ENCODE measurements at places on chromosomes 3 and 15. TPM values are rescaled to one million over a fixed set of nuclear protein-coding genes. Genes with fewer than 3 reads are reported as not detected.

DNA sequence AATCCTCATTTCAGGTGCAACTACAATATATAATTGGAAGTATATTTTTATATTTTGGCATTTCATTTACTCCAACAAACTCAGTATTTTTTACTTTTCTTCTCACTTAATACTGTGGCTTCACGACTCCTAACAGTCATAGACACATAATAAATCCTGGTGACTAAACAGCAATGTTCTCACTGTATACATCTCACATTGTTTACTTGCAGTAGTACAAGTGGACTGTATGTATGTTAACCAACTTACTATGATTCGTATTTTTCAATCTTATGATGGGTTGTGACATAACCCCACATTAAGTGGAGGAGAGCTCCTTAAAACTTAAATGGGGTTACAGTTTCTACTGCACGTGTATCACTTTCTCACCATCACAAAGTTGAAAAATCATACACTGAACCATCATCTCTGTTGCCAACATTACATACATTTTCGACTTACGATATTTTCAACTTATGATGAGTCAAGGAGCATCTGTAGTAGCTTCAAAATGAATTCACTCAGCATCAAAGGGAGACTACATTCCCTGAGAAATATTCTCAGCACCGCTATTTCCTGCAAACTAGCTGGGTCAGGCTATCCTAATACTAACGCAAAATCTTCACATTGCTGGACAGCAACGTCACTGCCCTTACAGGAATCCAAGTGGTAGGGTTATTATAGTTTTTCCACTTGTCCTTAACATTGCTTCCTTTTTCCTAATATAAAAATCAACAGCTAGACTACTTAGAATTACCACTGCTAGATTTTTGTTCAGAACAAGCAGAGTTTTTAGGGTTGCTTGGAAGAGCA, 7.3 kb downstream of the ADAM10 start:
- no peak for DNase-seq

- no peak for DNase-seq
Observed at GRCh38 chr3:37819591-37819990, 42.1 kb upstream of the CTDSPL start.

- no peak for DNase-seq
Observed at GRCh38 chr3:151918253-151919029, 45.0 kb downstream of the SUCNR1 start.

GRCh38 chr3:169999433-169999832, 32.8 kb downstream of the SEC62 start:
- no peak for DNase-seq

- DNase-seq: no peak
Observed at GRCh38 chr3:29454161-29454611, 173.3 kb downstream of the RBMS3 start.

GRCh38 chr3:148079370-148079769, 618.3 kb upstream of the AGTR1 start:
- no peak for DNase-seq

DNA sequence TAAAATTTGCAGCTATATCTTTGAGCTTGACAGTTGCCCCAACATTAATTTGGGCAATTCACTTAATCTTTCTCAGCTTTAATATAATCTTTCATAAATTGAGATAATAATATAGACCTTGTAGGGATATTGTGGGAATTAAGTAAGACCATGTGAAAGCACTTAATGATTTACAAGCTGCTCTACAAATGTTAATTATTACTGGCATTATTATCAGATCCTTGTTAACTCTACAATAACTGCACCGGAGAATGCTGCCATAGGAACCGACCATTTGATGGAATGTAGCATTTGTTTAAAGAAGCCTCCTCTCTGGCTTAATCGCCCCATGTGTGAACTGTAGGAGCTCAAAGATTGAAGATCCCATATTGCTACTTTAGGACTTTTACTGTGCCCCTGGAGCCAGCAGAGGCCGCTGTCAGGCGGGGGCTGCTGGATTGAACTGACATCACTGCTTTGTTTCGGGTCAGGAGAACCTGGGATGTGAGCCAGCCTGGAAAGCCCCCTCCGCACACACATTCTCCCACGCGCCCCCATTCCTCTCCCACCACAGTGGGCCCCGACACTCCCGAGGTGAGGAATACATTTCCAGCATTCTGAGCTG, 154.2 kb upstream of the TNIK start:
- no peak for DNase-seq

- DNase-seq: no peak
Observed at GRCh38 chr3:9703736-9704346, at the start of gene CPNE9. CPNE9 (plus strand) TSS chr3:9703833; CDS start chr3:9703997, 164 bp downstream.

- DNase-seq: no peak
Observed at GRCh38 chr3:96700322-96701315, 113.8 kb upstream of the EPHA6 start.

GRCh38 chr15:51382787-51383186, 41.3 kb downstream of the GLDN start:
- DNase-seq: no peak

DNA sequence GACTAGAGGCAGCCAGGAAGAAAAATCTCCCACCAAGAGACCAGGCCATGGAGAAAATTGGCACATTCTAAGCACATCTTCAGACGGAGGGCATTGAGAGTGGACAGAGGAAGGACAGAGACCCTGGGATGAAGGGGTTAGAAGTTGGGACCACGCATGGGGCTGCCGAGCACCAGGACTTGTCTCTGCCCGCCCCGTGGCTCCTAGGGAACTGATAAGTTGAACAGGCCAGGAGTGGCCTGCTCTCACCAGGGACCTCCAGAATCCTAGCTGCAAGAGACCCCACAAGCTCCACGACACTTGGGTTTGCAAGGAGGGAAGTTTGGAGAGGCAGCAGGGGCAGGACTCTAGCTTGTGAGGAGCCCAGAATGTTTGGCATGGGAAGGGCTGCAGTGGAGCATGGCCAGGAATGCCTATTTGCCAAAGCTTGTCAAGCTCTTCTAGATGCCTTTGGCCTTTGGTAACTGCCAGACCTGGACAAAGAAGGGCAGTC, 355.1 kb downstream of the NSUN3 start:
- DNase-seq: no peak

- DNase-seq: no peak
Observed at GRCh38 chr3:19901918-19902317, 32.1 kb downstream of the EFHB start.

DNA sequence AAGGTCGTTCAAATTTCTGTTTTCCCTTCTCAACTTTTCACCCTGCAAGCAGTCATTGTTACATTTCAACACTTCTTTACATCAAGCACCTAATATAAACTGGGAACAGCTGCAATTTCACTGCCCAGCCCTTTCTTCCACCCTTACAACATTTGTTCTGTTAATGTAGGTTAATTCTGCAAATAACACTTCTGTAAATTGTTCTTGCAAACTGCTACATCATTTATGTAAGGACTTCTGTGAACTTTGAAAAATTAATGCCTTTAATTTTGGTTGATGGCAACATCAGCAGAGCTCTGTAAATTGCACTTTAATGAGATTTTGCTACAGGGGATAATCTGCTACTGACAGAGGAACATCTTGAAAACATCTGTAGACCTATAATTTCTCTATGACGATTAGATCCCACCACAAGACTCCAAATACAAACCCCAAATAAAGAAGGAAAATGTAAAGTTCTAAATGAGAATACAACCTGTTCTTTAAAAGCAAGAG, 93.5 kb downstream of the ZIC4 start:
- DNase-seq: no peak

- DNase-seq: no peak
Observed at GRCh38 chr3:71524672-71525071, 58.9 kb downstream of the FOXP1 start.

DNA sequence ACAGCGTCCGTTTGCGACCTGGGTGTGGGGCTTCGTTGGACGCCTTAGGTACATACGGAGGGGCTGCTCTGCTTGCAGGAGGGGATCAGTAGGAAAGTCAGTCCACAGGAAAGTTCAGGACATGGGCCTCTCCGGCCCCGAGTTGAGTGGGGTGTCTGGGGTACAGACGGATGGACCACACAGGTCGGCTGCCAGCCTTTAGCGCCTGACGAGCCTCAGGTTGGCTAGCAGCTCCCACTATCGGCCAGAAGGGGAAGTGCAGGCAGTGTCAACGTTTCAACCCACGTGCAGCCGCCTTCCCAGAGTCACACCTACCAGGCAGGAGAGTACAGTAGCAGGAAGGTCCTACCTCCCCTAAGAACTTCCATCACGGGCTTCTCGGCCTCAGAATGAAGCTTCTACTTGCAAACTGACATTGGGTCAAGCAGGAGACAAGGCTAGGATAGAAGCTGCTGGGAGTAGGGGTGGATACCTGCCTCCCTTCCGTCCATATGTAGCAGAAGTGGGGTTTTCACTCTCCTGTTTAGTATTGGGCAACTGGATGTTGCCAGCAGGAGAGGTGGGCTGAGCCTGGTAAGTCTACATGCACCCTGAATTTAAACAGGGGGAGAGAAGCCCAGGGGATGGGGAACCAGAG, 1.8 kb upstream of the SCN5A start:
- no peak for DNase-seq

- DNase-seq: no peak
Observed at GRCh38 chr3:15636028-15636709, 34.6 kb downstream of the BTD start.

GRCh38 chr3:40511031-40511718, 5.3 kb downstream of the ZNF620 start:
- DNase-seq: no peak

DNA sequence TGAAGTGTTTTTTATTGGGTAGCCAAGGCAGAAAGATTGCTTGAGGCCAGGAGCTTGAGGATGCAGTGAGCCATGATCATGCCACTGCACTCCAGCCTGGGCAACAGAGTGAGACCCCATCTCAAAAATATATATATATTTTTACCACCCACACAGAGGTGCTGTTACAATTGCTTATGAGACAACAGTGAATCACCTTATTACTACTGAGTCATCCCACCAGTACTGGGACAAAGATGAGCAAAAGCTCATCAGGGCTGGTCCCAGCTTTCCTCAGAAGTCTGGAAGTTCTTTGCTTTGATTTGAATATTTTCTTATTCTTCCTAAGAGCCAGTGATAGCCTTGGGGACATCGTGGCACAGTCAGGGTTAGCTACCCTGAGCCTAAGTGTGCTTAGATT, 207.7 kb downstream of the SOX2 start:
- no peak for DNase-seq

DNA sequence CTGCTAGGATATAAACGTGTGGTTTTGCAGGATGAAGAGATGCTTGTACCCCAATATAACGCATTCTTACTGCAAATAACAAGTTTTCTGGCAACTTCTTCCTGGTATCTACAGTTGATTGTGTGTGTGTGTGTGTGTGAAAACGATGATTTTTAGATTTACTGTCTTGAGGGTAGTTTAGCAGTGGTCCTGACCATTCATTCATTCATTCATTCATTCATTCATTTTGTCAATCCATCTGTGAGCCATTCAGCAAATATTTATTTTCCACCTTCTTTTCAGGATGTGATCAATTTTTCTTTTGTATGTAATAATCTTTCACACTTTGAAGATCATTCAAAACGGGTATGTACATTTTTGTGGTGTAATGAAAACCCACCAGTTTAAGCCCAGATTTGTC, 250.7 kb downstream of the PTPRG start:
- DNase-seq: no peak

DNA sequence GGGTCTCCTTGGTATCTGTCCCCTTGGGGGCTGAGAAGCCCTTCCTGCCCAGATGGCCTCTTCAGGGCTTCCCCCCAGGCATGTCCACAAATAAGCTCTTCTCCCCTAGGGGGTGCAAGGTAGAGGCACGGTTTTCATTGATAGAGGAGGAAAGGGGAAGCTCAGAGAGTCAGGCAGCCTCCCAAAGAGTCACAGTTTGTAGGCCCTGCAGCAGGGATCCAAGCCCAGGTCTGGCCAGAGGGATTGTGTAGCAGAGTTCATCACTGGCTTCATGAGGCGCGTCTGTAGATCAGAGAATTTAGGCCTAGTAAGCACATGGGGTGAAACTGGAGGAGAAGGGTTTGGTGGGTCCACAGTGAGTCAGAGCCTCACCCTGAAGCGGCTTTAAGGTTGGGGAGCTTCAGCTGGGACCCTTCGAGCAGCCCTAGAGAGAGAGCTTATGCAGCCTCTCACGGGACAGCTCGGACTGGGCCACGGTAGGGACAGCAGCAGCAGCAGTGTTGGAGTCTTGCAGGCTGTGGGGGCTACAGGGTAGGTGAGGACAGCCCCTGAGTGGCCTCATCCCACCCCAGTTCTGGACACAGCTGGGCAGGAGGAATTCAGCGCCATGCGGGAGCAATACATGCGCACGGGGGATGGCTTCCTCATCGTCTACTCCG, 37.5 kb upstream of the ESYT3 start:
- DNase-seq: no peak

GRCh38 chr15:45253330-45253729, 1.3 kb downstream of the SLC28A2 start:
- no peak for DNase-seq

GRCh38 chr3:131285456-131285855, 96.1 kb upstream of the NUDT16 start:
- no peak for DNase-seq

DNA sequence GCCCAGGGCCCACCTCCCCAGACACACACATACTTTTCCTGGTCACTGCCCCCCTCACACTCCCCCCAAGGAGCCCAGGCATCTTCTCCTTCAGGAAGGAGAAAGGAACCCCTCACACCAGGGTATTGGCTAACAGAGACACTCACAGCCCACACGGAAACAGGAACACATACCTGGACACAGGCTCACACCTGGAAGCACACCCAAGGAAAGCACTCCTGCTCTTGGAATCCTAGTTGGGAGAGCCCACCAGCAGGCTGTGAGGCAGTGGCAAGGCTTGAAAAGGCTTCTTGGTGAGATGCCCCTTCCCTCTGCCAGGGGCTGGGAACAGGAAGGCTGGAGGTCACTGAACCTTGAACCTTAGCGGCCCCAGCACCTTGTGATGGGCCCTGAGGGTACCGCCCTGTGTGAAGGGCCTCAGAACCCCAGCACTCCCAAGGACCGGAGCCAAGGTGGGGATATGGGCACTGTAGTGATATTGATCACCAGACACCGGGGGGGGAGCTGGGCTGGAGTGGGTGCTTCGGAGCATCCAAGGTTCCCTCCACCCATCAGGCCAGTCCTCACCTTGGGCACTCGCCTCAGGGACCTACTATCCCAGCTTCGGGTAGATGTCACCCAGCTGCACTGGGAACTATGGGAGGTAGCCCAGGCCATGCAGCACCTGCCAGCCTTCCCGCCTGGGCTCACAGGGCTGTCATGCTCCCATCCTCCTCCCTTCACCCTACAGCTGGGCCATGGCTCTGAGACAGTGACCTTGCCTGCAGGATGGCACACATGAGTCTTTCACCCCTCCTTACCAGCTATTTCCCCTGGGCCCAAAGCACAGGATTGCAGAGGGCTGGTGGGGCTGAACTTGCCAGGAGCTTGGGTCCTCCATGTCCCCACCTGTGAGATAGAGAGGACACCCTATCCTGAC, 16.4 kb downstream of the MYL3 start:
- DNase-seq: no peak

GRCh38 chr3:8980756-8981257, 17.5 kb upstream of the RAD18 start:
- no peak for DNase-seq

The GOLGA6L10 gene
- 0.42 TPM for total RNA-seq

The STRIT1 gene
- not detected for total RNA-seq

The EFCC1 gene
- 1.4 TPM for total RNA-seq

The PRSS50 gene
- total RNA-seq: 0.54 TPM

The AMIGO3 gene
- total RNA-seq: 3.0 TPM

The SLITRK3 gene
- not detected for total RNA-seq

The PCOLCE2 gene
- total RNA-seq: 122 TPM

The MKRN2OS gene
- not detected for total RNA-seq

The ZNF501 gene
- 3.6 TPM for total RNA-seq

The CCR8 gene
- total RNA-seq: not detected

The WDR72 gene
- not detected for total RNA-seq

The SEMA3B gene
- 57.2 TPM for total RNA-seq

The ANKUB1 gene
- 0.81 TPM for total RNA-seq

The CA12 gene
- total RNA-seq: 26.8 TPM

All from thoracic aorta (tissue), 2 donors.